ENCODE measurements at places on chromosomes 1 and 21. TPM values are rescaled to one million over a fixed set of nuclear protein-coding genes. Genes with fewer than 3 reads are reported as not detected.

GUCA2A gene
- not detected for total RNA-seq

METTL13 gene
- 35.6 TPM for total RNA-seq

CD2 gene
- total RNA-seq: not detected

MSH4 gene
- total RNA-seq: 0.56 TPM

All from neural crest cell (in vitro differentiated cells).